ENCODE measurements at places on chromosomes 12 and 14.
A peak's percentile ranks its signal among the peaks of the same experiment; 100 is the strongest.

GRCh38 chr14:90272523-90272922 is 16.2 kb downstream of the PSMC1 start:
- no peak for DNase-seq

GRCh38 chr12:126067626-126068329 is 1002.5 kb downstream of the AACS start:
- no peak for DNase-seq

DNA sequence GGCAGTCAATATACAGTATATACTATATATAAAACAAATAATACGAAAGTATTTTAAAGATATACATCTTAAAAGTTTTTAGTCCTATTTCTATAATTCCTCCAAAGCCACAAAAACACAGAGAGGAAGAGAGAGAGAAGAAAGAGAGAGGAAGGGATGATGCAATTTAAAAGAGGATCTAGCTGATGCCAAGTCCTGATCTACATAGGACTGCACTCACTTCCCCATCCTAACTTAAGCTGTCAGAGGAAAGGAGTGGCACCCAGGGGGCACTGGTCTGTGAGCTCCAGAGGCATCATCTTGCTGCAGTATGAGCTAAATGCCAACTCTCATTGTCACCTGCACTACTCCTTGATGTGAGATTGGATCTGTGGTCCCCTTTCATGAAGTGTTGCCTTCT is 95.8 kb downstream of the C12orf42 start:
- no peak for DNase-seq

DNA sequence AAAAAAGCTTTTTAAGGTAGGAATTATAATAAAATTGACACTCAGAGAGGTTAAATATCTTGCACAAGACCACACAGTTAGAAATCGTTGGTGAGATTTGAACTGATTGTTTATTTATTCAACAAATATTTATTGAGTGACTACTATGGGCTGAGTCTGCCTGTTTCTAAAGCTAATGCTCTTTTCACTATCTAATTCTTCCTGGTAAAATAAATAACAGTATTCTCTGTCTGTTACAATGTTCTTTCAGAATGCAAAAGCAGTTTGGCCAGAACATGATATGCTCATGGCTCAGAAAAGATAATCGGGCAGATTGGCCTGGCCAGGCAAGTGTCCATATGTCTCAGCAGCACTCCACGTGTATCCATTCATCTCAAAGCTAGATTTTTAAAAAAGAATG is 82.0 kb downstream of the BTG1 start:
- no peak for DNase-seq

GRCh38 chr12:110744601-110745264 is 2.0 kb upstream of the PPP1CC start:
- peak; percentile 36 for DNase-seq

DNA sequence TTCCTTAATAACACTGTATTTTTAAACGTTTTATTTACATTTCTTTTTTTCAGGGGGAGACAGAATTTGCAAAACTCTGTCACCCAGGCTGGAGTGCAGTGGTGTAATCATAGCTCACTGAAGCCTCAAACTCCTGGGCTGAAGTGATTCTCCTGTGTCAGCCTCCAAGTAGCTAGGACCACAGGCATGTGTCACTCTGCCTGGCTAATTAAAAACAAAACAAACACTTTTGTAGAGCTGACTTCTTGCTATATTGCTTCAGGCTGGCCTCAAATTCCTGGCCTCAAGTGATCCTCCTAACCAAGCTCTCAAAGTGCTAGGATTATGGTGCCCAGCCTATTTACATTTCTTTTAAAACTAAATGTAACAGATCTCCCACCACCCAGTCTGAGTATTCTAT is 12.7 kb downstream of the CPSF6 start:
- DNase-seq = peak; percentile 24

- no peak for DNase-seq
Observed at GRCh38 chr14:24071144-24071697, at the start of gene CPNE6. TSS of gene CPNE6 (plus strand) at chr14:24071562. CDS start at chr14:24072937, 1,375 bp downstream.

DNA sequence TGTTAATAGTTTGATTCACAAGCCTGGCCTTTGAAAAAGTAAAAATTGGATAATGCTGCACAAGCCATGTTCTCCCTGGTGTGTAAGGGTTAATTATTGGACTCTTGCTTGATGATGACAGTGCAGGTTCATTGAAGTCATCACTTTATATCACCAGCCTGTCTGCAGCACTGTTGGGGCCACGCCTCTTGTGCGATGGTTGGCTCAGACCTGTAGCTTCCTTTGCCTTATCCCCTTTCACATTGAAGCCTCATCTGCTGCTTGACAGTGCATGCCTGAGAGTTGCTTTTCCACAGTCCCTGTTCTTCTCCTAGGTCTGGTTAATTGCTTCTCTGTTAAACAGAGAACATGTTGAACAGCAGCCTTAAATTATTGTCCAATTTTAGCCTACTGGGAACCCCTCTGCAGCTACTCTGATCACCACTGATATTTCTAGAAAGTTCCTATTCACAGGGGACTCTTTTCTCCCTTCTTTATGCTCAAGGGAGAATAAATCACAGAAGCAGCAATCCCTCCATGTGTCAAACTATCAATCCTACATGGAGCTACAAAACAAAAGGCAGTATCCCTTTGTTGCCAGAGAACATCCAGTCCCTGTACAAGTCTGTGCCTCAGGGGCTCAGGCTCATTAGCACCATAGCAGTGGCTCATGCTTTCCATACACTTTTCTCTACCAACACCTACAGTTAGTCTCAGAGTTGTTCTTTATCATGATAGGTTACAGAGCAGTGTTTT is 322.1 kb downstream of the RGS6 start:
- DNase-seq = no peak

- no peak for DNase-seq
Observed at GRCh38 chr12:1857821-1858220, 37.5 kb downstream of the LRTM2 start.

GRCh38 chr12:72075401-72075800 is 136.8 kb downstream of the TPH2 start:
- no peak for DNase-seq

DNA sequence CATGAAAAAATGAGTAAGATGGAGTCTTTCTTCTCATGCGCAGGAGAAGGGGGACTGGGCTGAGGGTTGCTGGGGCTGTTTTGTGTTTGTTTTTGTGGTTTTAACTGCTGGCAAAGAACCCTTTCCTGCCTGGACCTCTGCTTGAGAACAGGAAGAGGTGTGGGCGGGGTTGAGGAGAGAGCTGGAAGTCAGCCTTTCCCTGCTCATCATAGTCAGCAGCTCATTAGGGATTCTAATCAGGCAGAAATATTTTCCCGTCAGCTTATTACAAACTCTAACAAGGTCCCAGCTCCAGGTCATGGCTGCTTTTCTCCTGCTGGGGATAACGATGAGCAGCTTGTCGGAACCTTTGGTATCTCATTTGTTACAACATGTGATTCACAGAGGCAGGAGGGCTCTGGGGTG is 185.0 kb upstream of the NRXN3 start:
- DNase-seq = no peak

- no peak for DNase-seq
Observed at GRCh38 chr12:62659453-62660295, 193.0 kb downstream of the MON2 start.

GRCh38 chr12:131805421-131805820 is 22.8 kb upstream of the MMP17 start:
- no peak for DNase-seq

DNA sequence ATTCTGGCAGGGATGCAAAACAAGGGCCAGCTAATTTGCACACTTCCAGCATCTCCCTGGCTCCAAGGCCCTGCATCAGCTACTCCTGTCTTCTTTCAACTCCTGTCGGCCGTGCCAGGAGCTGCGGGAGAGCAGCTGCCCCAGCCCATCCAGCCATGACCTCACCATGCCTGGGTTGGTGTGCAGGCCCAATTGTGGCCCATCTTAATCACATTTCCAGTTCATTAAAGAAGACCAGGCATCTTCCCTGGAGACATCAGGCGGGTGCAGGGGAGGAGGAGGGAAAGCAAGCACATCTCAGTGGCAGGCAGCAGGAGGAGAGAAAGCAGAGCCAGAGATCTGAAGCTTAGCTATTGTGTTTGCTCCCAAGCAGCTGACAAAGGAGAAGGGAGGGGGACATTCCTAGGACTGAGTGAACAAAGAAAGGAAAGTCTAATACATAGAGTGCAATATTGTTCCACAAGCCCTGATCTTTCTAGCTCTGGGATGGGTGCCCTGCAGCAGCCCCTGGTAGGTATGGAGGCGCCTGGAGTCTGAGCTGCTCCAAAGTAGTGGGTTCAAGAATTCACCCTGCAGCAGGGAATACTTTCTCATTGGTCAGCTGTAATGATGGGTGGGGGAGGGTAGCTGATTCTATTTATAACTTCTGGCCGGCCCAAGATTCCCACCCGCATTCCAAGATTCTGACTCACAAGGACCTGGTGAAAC is 40.1 kb downstream of the VWF start:
- peak; percentile 68 for DNase-seq

DNA sequence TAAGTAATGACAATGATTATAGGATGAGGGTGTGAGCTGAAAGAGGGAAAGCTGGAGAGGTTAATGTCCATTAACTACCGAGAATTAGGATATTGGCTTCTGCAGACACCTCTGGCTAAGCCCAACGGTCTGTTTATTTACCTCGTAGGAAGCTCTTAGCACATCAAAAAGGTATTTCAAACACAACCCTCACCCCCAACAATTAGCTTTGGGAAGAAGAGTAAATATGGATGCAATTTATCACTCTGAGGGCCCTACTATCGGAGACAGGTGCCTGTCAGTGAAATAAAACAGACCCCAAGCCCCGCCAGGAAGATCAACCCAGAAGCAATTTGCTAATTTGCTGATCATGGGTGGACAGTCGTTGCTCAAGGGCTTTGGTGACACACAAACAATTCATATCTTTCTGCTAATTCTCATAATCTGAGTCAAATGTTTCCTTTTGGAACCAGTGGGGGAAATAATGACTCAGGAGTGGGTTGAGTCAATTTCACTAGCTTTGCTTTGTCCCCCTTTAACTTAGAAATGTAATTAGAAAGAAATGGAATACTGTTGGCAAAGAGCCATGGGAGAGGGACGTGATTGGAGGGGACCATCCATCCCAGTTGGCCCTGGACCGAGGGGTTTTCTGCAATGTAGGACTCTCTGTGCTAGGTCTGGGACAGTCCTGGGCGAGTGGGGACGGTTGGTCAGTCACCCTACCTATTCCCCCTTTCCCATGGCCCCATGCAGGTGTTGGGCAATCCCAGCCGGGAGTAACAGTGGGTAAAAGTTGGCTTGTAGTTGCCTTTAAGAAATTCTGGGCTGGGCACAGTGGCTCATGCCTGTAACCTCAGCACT is 99.1 kb upstream of the MED13L start:
- DNase-seq = peak; percentile 20

- DNase-seq = no peak
Observed at GRCh38 chr12:50488801-50489200, 16.0 kb upstream of the DIP2B start.

GRCh38 chr14:87205811-87206210 is 787.2 kb downstream of the GALC start:
- DNase-seq = no peak

- no peak for DNase-seq
Observed at GRCh38 chr12:51643951-51644350, 52.9 kb downstream of the SCN8A start.

GRCh38 chr12:110234755-110235154 is 46.3 kb upstream of the ATP2A2 start:
- no peak for DNase-seq

GRCh38 chr12:104319918-104320626 is 16.5 kb downstream of the EID3 start:
- DNase-seq = peak; percentile 81

DNA sequence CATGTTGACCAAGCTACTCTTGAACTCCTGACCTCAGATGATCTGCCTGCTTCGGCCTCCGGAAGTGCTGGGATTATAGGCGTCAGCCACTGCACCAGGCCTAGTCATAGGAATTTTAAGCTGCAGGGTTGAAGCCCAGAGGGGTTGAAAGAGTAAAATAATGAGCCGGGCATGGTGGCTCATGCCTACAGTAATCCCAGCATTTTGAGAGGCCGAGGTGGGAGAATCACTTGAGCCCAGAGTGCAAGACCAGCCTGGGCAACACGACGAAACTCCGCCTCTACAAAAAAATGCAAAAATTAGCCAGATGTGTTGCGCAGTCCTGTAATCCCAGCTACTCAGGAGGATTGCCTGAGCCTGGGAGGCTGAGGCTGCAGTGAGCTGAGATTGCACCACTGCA is 69.6 kb downstream of the GALNT8 start:
- DNase-seq = no peak

DNA sequence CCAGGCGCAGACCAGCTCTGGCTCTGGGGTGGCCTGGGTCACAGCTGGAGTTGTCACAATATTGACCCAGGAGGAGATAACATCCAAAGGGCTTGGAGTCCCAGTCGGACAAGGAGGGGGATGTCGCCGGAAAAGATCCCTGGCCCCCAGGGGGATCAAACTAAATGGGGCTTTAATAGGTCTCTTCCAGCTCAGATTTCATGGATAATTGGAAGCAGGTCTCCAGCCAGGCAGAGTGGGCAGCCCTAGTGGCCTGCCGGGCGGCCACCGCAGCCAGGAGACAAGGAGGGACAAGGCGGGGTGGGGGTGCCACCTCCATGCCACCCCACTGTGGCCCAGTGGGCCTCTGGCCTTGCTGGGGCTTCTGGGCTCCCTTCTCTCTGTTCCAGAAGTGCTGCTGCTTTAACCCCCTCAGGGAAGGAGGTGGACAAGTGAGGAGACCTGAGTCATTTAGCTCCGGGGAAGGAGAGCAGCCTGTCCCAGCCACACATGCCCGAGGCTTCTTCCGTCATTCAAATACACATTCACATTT is 23.1 kb upstream of the PGF start:
- DNase-seq = no peak

GRCh38 chr14:96251656-96252155 is 4.3 kb upstream of the BDKRB1 start:
- DNase-seq = no peak

DNA sequence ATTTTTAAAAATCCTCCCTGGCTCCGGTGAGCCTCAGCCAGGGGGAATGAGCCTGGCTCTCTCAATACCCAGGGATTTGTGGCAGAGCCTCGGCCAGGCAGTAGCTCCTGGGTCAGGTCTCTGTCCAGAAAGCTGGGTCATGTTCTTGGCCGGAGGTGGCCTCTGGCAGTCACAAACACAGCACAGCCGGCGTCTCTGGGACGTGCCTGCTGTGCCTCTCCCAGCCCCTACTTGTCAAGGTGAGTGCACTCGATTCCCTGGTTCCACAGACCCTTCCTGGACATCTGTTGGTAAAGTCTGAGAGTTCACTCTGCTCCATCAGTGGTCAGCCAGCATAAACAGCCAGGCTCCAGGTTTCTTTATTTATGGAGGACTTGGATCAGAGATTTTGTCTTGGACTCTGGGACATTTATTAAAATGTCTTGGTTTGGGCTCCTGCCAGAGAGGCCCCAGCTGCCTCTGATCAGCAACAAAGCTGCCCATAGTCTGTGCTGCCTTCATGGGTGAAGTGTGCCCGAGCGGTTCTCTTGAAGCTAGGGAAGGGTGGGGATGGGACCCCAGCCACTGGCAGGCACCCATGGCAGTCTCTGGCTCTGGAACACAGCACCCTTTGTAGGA is 56.7 kb downstream of the DGLUCY start:
- DNase-seq = peak; percentile 52

- no peak for DNase-seq
Observed at GRCh38 chr14:30991408-30991807, 34.0 kb upstream of the AP4S1 start.

DNA sequence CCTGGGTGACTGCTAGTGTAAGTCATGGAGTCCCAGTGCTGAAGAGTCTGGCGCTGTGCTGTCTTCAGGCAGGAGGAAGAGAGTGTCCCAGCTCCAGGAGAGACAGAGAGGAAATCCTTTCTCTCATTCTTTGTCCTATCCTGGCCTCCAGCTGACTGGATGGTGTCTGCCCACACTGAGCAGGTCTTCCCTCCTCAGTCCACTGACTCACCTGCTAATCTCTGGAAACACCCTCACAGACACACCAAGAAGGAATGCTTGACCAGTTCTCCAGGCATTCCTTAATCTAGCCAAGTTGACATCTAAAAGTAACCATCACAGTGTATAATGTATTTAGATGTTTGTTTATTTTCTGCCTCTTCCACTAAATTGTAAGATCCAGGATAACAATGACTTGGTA is 53.9 kb downstream of the EMP1 start:
- DNase-seq = no peak
